ENCODE measurements at places on chromosomes 1 and 21.

- DNase-seq: no peak
Measured at GRCh38 chr1:147837964-147838292, 64.7 kb upstream of the GJA8 start.

- no peak for DNase-seq
Measured at GRCh38 chr1:193342811-193343210, 156.4 kb upstream of the B3GALT2 start.

DNA sequence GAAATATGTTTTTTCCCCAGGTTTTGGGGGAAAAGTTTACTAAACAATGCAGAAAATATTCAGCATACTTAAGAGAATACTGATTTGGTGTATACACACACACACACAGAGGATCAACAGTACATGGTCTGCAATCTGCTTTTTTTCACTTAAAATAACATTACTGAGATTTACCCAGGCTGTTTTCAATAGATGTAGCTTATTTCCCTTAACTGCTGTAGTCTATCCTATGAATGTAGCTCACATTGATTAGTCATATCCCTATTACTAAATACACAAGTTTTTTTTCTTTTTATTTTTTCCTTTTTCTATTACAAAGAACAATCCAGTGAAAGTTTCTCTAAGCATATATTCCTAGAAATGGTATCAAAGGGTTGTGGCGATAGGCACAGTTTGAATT, 266.7 kb upstream of the GREM2 start:
- DNase-seq: no peak

DNA sequence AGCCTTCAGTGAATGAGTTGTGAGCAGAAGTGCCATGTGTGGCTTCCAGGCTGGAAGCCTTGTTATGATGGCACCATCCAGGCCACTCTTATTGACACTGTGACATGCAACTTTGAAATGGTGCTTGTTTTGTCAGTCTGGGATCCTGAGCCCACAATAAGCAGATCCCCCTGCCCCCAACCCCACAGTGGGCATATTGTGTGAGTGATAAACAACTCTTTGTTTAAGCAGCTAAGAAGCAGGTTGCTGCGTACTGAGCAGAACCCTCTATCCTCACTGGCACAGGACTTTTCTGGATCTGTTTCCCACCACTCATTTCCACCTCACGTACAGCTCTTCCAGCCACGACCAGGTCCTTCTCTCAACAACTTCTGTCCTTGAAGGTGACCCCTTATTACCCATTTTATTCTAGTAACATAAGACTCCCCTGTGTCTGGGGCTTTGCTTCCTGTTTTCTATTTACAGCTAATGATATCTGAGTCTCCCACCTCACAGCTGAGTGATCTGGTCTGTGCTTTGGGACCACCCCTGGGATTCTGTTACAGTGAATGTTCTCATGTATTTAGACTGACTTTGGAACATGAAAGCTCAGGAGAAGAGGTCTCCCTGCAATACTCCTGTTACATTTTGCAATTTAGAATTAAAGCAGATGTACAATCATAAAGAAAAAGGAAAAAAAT, 375.5 kb downstream of the PCP4 start:
- no peak for DNase-seq

GRCh38 chr1:243572940-243573339, 277.1 kb downstream of the AKT3 start:
- no peak for DNase-seq

DNA sequence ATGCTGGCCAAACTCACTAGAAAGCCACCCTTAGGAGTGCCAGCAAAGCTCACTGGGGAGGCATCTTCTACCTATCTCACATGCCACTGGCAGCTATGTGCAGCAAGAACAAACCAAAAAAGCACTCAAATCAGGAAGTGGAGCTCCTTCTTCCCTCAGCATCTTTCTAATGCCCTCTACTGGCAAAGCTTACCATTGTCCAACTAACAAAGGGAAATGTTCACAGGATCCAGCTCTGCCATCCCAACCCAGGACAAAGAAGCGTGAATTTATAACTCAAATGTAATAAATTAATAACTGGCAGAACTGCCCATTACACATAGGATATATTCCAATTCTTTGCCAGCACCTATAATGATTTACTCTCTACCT, 38.9 kb downstream of the LEPR start:
- DNase-seq: no peak

GRCh38 chr1:248841702-248842395, 3.8 kb downstream of the ZNF672 start:
- peak; percentile 59 for DNase-seq

GRCh38 chr1:228976316-228976715, 241.0 kb downstream of the RHOU start:
- DNase-seq: no peak

Data from activated CD8-positive, alpha-beta T cell treated with anti-CD3 and anti-CD28 coated beads for 36 hours (primary cell).